ENCODE measurements at places on chromosomes 16 and 17.
A peak's percentile ranks its signal among the peaks of the same experiment; 100 is the strongest.

GRCh38 chr17:21425736-21426135 is 49.6 kb downstream of the KCNJ12 start:
- no peak for DNase-seq

DNA sequence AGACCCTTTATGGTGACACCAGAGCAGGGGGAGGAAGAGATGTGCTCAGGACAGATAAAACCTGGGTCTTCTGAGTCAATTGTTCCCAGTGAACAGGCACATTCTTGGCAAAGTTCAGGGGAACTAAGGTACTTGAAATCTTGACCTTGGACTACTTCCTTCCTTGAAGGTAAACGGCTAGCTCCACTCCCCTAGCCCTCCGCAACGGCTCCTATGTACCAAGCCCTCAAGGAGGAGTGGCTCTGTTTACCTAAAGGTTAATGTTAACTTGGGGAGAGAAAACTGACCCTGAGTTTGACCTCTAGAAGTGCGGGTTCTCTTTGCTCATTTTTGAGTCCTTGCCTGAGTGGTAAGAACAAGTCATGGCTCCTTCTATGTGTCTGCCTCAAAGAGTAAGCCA is 7.8 kb downstream of the TTLL6 start:
- no peak for DNase-seq

GRCh38 chr17:11882716-11883115 is 114.6 kb downstream of the ZNF18 start:
- DNase-seq, result no peak

DNA sequence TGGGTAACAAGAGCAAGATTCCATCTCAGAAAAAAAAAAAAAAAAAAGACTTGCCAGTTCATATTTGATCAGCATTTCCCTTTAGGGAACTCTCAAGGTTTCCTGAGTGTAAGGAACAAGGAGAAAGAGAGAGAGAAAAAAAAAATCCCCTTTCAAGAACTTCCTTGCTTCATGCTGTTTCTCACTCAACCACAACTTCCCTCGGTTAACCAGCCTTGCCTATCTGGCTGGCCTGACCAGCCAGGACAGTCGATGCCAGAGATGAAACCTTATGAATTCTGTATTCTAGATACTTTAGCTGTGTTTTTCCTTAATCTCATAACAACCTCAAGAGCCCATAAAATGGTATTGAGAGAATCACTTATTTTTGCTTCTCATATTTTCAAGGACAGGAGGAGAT is 2.6 kb upstream of the N4BP1 start:
- DNase-seq, result no peak

GRCh38 chr16:82641336-82641984 is 14.7 kb downstream of the CDH13 start:
- DNase-seq, result no peak

DNA sequence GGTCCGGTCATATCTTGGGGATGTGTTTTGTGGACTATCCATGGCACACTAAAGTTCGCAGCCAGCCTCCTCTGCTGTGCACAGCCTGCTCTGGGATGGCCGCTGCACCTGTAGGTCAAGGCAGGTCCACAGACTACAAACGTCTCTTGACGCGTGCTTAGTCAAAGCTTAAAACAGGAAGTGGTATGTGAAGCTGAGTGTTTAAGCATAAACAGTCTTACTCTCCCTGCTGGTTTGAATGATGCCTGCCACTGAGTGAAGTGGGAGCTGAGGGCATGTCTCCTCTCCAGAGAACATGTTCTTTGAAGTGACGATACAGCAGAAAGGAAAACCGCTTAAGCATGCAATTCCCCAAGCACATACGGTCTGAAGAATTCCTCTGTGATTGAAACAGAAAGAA is 365.6 kb downstream of the SLC39A11 start:
- no peak for DNase-seq

- DNase-seq, result peak; percentile 5
Measured at GRCh38 chr17:19513897-19514488, 19.7 kb upstream of the SLC47A1 start.

DNA sequence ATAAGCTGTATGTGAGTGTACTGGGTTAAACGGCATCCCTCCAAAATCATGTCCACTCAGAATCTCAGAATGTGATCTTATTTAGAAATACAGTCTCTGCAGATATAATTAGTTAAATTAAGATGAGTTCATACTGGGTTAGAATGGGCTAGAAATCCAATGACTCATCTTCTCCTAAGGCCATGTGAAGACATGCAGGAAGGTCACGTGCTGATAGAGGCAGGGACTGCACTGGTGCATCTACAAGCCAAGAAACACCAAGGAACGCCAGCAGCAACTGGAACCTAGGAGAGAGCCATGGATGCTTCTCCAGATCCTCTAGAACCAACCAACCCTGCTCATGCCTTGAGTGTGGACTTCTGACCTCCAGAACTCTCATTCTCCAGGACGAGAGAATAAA is 241.0 kb downstream of the XYLT1 start:
- DNase-seq, result no peak

GRCh38 chr16:55824473-55825000 is 8.4 kb downstream of the CES1 start:
- DNase-seq, result no peak

DNA sequence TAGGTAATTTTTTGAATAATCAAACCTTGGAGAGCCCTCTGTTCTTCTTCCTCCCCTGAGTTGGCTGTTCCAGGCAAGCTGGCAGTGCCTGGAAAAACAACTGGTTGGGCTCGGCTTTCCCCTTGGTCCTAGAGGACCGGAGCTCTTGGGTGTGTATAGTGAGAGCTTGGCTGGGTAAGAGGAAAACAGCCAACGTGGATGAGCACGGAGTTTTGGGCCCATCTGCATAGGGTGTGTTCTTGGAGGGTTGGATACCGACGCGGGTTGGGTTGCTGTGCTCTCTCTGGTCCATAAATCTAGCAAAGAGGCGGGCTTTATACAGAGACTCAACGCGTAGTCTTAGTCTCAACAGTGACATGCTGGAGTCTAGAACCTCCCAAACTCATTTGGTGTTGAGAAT is 23.2 kb downstream of the ITGB3 start:
- DNase-seq, result no peak

- no peak for DNase-seq
Measured at GRCh38 chr17:55580596-55581133, 69.4 kb upstream of the SMIM36 start.

- no peak for DNase-seq
Measured at GRCh38 chr17:36594626-36595401, 3.1 kb downstream of the DHRS11 start.

- no peak for DNase-seq
Measured at GRCh38 chr17:61313461-61314326, 85.9 kb upstream of the TBX2 start.

GRCh38 chr17:4386406-4386805 is 19.9 kb upstream of the UBE2G1 start:
- no peak for DNase-seq

DNA sequence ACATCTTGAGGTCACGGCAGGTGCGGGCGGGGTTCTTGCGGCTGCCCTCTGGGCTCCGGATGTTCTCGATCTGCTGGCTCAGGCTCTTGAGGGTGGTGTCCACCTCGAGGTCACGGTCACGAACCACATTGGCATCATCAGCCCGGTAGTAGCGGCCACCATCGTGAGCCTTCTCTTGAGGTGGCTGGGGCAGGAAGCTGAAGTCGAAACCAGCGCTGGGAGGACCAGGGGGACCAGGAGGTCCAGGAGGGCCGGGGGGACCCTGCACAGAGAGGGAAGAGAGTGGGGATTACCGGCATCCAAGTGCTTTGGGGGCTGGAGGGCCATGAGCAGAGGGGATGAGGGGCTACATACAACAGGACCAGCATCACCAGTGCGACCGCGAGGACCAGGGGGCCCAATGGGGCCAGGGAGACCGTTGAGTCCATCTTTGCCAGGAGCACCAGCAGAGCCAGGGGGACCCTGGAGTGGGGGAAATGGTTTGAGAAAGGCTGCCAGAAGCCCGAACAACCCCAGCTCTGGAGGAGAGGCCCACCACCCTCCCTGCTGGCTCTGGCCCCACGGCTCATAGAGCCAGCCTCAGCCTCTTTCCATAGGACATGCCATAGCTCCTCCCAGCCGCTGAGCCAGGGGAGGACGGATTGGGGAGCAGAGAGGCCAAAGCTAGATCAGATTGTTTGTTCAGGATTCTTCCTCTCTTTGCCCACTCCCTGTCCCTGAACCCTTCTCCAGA is 14.6 kb downstream of the COL1A1 start:
- no peak for DNase-seq

DNA sequence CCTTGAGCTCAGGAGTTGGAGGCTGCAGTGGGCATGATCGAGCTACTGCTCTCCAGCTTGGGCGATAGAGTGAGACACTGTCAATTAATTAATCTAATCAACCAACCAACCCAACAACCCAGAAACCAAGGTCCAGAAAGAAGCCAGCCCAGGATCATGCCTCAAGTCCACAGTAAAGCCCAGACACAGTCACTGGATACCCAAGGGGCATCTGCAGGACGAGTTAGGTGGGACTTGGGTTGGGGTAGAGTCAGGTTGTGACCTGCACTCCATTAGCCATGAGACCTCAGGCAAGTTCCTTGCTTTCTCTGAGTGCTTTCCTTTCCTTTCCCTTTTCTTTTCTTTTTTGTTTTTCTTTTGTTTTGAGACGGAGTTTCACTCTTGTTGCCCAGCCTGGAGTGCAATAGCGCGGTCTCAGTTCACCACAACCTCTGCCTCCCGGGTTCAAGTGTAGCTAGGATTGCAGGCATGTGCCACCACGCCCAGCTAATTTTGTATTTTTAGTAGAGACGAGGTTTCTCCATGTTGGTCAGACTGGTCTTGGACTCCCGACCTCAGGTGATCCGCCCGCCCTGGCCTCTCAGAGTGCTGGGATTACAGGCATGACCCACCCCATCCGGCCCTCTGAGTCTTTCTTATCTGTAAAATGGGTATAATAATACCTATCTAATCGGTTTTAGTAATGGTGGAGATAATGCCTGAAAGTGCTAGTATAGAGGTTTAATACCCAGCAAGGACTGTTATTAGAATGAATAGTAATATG is 3.5 kb upstream of the HSD17B1 start:
- DNase-seq, result no peak

- DNase-seq, result no peak
Measured at GRCh38 chr16:88060524-88061219, 109.4 kb downstream of the BANP start.

DNA sequence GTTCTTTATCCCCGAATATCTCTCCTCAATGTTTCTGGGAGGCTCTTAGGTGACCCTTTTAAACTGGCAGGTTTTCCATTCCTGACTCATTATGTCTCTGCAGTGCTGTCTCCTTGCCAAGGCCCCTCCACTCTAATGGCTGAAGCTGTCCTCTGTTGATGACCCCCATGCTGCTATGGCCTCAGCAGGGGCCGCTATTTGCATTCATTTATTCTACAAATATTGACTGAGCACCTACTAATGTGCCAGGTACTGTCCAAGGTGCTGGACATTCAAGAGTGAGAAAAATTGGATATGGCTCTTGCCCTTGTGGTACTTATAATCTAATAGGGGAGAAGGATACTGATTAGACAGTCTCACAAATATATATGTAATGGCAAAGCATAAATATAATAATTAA is 55.4 kb downstream of the GP2 start:
- no peak for DNase-seq

DNA sequence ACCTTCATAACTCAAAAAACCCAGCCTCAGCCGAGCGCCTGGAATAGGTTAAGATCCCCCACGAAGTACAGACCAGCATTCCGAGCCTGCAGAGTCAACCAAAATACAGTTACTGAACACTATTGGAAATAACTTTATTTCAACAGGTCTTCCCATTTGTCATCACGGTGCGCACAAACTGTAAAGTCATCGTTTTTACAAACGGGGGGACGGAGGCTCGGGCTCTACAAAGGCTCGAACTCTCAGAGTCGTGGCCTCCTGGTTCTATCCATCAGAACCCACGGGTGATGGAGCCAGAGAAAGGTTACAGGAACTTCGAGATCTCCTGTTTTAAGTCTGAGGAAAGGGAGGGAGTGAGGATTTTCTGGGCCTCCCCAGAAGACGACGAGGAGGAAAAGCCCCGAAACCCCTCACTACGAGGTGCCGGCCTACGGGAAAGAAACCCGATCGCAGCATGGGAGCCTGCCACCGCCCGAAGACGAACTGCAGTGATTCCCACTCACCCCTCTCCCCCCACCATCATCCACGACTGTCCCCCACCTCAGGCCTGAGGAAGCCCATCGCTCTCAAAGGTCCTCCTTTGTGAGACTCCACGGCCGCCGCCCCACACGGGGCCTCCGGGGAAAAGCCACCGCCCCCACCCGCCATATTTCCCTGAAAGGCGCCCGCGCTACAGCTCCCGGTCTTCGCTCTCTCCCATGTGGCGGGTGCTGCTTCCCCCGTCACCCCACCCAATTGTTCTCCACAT is 917 bp downstream of the YWHAE start:
- DNase-seq, result no peak

DNA sequence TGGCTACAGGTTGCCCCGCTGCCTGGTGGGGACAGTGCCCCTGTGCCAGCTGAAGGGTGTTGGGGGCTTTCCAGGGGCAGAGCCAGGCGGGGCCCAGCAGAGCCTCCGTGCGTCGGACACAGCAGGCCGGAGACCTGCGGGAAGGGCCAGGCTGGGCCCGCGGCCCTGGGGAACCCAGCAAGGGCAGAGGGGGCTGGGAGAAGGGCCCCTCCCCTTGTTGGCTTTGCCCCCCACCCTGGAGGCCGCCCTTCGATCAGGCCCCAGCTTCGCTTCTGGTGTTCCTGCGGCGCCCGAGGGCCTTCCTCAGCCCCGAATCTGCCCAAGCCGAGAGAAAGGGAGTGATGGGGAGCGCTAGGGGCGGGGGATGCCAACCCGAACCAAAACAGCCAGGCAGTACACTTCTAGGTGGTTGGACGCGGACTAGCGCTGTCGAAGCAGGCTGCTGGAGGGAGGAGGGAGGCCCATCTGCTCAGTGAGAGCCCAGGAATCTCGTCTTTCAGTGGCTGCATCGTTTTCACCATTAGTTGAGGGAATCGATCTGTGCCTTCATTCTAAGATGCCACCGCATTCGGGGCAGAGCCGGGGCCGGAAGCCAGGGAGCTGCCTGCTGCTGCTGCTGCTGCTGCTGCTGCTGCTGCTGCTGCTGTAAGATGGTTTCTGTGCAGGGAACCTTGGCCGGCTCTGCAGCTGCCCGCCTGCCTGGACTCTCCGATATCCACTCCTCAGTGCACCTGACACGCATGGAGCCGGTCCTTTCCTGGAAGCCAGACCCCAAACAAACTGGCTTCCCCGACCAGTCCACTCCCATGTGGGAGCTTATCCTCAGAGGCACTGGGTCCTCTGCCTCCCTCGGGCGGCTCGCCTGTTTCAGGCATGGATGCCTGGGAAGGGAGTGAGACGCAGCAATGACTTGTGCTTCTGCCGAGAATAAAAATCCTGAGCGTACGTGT is 1.7 kb downstream of the JPH3 start:
- no peak for DNase-seq

Data from KG1 (cell line).